ENCODE measurements at places on chromosomes 3 and 15.

- DNase-seq = no peak
These were observed 27.6 kb downstream of the ZFAND6 start for GRCh38 chr15:80087104-80087503.

- DNase-seq = no peak
These were observed 264.4 kb upstream of the PROK2 start for GRCh38 chr3:72049300-72049699.

DNA sequence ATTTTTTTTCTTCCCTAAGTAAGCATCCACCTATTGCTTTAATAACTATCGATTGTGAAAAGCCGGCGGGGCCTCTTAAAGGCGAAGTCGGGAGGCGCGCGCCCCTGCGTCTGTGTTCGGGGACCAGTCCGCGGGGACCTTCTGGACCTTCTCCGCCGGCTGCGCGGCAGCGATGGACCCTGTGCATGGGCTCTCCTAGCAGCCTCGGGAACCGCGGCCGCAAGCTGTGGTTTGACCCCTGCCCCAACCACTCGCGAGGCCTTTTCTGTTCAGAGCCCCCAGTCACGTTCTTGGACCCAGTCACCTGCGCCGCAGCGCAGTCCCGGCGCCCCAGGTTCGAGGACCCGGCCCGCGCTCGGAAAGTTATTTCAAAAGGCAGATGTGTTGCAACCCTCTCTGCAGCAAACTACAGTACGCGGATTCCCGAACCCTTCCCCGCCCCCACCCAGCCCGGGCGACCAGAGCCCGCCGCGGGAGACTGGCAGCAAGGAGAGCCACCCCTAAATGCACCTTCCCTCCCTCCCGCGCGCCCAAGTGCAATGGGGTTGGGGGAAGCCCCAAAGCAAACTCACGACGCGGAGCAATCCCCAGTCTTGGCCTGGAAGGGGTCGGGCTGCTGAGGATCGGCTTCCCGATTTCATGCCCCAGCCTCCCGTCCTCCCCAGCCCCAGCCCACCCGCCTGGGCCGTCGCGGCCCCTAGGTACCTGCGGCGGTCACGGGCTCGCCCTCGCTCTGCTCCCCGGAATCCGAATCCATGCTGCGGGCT is 684 bp downstream of the TNFAIP8L3 start:
- DNase-seq = peak; percentile 25

DNA sequence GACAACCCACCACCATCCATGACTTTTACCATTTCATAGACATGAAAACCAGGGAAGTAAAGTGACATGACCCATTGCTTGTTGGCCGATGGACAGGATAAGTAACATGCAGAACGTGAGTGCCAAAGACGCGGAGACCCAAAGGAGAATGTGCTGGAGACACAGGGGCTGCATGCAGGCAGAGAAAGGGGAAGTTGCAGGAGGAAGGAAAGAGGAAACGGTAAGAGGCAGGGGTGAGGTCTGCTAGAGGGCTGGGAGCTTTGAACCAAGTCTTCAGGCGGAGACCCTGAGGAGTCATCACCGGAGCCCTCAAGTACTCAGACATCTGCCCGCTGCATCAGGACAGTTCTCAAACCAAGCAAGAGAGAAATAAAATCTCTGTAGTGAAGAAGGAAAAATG is 34.9 kb downstream of the MAGEF1 start:
- no peak for DNase-seq

DNA sequence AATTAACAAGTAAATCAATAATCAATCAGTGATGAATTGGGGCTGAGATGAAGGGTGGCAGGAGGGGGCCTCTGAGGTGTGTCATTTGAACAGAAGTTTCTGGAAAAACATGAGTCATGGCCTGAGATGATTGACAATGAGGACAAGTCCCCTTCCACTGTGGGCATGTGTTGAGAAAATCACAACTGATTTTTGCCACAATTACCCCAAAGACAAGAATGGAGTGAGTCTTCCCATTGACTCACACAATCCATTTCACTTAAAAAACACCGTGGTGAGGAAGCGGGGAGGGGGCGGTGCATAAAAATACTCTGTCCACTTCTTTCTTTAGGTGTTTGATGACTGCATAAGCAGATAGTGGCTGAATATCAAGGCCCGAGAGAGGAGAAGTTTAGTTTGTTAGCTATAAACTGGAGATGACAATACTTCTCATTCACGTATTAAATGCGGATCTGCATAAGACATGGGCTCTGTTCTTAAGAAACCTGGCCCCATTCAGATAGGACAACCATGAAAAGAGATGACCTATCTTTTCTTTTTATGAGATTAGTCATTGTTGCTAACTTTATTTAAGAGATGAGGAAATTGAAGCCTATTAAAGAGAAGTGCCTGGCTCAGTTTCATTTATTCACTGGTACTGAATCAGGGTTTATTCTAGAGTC is 34.7 kb downstream of the SHC4 start:
- peak; percentile 27 for DNase-seq

GRCh38 chr3:39141171-39141995 is 12.0 kb downstream of the CSRNP1 start:
- DNase-seq = no peak

GRCh38 chr3:146247911-146248310 is 3.0 kb downstream of the PLSCR4 start:
- DNase-seq = no peak

DNA sequence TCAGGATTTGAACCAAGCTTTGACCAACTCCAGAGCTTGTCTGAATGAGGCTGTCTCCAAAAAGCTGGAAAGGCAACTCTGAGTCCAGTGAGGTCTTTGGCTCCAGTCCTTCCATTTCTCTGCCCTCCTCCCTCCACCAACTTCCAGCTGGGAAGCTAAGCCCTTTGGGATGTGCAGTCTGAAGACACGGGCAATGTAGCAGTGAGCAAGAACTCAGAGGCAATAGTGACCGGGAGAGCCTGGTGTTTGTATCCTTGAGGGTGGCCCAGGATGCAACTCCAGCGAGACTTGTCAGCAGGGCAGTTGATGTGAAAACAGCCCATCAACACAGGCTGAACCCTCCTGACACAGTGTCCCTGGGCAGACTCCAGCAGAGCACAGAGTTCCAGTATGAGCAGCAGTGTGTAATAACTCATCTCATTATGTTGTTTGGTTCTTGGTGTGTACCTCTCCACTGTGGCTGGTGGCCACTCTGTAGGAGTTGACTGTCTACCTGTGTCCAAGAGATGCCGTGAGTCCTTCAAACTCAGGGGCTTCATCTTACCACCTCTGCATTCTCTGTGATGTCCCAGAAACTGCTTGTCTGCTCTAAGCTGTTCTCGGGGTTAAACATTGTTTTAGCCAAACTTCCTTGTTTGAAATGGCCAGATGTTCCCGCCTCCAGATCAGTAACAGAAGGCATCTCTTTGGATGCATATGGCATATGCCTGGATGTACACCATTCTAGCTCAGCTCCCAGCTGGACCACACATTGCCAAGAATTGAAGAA is 6.6 kb downstream of the CDCP1 start:
- no peak for DNase-seq

DNA sequence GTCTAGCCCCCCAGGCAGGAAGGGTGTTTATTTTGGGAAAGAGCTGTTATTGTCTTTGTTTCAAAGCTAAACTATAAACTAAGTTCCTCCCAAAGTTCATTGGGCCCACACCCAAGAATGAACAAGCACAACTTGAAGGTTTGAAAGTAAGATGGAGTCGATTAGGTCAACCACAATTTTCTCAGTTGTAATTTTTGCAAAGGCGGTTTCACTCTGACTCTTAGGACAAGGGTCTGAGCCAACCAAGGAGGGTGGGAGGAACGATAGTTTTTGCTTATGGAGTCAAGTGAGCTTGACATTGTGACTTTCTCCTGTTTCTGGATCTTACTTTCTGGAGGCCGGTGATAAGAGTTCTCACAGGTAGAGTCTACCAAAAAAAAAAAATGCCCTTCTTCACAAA is 5.8 kb upstream of the ZNF770 start:
- DNase-seq = no peak

- DNase-seq = no peak
These were observed 15.2 kb downstream of the ITPR1 start for GRCh38 chr3:4508048-4508981.

GRCh38 chr15:77032647-77033416 is 37.9 kb downstream of the PSTPIP1 start:
- DNase-seq = no peak

DNA sequence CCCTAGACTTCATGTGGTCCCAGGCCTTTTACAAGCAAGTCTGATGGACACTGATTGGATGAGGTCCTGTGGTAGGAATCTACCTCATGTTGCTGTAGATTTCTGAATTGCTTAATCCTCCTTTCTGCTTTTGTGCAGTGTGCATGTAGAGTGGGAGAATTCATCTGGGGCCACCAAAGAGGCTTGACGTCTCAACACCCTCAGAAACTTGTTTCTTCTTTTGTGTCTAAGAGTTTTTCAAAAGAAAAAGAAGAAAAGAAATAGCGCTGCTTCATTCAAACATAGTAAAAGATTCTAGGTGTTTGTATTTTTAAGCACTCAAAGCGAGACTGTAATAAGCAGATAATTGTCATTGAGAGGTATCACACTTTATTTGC is 46.2 kb downstream of the NR1D2 start:
- DNase-seq = no peak

DNA sequence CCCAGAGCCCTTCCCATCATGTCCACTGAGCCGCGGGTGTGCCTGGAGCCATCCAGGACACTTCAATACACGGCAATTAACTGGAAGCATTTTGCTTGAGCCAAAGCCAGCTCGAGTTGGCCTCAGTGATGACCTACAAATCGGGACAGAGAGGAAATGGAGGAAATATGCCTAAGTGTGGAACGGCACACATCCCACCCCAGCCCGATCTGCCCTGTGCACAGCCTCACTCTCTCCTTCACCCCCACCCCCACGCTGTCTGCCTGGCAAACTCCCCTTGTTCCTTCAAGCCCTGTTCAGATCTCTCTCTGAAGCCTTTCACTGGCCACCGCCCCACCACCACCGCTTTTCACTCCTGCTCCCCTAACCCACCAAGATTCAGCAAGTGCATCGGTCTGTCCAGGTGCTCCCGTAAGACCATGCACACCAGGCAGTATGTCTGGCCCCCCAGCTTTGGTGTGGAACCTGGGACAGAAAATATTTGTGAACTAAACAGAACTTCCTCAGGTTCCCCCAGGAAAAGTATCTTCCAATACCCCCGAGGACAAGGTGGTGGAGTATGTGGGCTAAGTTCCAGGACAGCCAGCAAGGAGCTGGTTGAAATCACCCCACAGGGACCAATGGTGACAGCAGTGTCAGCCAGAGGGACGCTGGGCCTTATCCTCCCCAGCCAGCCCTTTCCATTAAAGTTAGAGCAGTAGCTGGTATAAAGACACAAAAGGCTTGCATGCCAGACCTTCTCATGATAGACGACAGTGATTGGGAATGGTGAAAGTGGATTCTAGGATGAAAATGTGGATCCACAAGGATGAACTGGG is 83.7 kb downstream of the VGLL4 start:
- DNase-seq = no peak

DNA sequence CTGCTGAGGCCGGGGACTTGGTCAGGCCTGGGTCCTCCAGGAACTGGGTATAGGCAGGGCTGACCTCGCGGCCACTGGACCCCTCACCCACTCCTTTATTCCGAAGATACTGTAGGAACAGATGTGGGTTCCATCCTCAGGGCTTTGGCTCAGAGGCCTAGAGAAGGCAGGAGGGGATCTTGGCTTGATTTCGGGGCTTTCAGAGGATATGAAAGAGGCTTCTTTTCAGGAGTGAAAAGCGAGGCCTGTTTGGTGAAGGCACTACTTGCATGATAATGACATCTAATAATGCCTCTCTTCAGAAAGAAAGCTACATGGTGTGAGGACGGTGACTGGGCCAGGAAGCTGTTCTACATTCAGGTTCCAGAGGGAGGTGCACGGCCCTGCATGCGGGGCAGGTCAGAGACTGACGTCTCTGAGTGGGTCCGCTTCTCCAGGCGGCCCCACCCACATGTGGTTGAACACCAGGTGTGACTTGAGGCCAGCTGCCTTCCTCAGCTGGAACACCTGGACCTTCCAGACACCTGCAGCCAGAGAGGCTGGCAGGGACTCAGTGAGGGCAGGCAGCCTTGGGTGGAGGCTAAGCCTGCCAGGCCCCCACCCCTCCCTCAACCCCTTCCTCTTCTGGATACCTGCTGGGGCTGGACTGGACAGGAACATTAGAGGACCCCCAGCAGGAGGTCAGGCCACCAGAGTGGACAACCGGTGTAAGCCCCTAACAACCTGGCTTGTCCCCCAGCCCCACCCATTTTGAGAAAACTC is 31.1 kb upstream of the HHATL start:
- no peak for DNase-seq

DNA sequence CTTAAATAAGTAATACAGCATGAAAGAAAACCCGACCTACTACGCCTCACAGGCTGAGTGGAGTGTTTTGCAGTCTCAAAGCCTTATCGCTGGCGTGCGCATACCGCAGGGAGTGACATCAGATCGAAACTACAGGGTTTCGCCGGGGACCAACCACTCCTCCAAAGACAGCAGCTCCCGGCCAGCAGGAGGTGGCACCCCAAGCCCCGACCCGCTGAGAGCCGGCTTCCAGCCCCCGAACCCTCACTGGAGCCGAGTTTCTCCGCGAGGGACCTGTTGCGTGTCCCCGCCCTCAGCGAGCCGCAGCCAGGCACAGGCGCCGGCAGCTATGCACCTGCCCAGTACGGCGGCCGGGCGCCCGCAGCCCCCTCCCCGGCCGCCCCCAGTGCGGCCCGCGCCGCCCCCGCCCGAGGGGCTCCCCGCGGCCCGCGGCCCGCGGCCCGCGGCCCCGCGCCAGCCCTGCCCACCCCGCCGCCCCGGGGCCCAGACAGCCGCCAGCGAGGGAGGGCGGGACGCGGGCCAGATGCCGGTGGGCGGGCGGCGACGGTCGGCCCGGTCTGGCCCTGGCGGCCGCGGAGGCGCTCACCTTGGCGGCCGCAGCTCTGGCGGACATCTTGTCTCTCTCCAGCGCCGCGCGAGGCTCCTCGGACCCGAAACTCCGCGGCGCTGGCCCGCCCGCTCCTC is 710 bp downstream of the TJP1 start:
- peak; percentile 86 for DNase-seq

GRCh38 chr3:133124511-133124910 is 86.3 kb downstream of the TMEM108 start:
- DNase-seq = peak; percentile 60

- DNase-seq = no peak
These were observed 11.7 kb downstream of the MRPS22 start for GRCh38 chr3:139355476-139355875.

GRCh38 chr3:74027121-74027520 is 402.4 kb upstream of the PDZRN3 start:
- peak; percentile 1 for DNase-seq
